ENCODE measurements at places on chromosomes 5 and 9.

DNA sequence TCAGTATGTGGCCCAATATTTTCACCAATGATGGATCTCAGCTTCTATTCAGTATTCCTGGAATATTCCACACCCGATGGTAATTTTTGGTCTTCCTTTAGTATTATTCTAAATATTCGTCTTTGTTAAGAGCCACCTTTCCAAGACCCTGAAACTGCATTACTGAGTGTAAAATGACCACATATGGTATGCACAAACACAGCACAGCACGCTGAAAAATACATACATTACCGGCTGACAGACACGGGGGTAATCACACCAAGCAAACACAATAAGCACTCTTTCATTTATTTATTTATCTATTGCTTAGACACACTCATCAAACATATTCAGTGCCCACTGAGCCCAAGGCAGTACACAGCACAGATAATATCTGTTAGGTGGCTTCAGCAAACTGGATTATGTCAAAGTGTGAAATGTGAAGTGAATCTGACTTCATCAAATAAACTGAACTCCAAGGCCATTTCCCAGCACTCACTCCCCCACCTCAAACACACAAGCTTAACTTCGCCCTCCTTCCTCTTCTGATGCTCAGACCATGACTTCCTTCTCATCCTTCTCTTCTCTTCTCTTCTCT lies 1637.8 kb upstream of the C9orf72 start:
- no peak for DNase-seq

GRCh38 chr5:145825751-145826180 lies 9.4 kb downstream of the PRELID2 start:
- peak; percentile 60 for DNase-seq

- no peak for DNase-seq
Measured at GRCh38 chr5:2006971-2007291, 124.2 kb upstream of the IRX4 start.

DNA sequence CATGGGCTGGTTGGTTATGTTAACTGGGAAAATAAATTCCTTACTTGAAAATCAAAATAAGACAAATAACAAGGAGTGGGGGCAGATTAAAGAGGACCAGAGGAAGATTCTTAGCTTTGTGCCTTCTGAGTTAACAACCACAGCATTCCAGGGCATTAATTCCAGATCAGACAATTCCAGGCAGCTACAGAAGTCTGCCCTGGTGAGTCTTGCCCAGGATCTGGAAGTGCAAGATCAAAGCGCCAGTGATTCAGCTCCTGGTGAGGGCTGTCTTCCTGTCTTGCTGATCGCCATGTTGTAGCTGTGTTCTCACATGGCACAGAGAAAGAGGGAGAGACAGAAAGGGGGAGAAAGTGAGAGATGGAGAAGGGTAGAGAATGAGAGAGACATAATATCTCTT lies 65.6 kb downstream of the ANXA2R start:
- DNase-seq, result no peak

DNA sequence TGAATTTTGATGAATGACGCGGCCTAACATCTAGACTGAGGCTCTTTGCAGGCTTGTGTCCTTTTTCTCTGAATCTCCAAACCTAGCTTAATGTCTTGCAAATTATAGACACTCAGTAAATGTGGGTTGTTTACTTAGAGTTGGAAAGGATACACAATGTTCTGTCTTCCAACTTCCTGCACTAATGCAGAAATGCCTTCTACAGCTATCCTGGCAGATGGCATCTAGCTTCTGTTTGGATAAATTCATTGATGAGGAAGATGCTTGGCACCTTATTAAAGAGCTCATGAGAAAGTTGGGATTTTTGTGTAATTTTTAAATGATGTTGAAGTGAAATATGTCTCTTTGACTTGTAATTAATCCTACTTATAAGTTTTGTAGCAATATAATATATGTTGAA lies 1822.2 kb downstream of the MAT2B start:
- no peak for DNase-seq

DNA sequence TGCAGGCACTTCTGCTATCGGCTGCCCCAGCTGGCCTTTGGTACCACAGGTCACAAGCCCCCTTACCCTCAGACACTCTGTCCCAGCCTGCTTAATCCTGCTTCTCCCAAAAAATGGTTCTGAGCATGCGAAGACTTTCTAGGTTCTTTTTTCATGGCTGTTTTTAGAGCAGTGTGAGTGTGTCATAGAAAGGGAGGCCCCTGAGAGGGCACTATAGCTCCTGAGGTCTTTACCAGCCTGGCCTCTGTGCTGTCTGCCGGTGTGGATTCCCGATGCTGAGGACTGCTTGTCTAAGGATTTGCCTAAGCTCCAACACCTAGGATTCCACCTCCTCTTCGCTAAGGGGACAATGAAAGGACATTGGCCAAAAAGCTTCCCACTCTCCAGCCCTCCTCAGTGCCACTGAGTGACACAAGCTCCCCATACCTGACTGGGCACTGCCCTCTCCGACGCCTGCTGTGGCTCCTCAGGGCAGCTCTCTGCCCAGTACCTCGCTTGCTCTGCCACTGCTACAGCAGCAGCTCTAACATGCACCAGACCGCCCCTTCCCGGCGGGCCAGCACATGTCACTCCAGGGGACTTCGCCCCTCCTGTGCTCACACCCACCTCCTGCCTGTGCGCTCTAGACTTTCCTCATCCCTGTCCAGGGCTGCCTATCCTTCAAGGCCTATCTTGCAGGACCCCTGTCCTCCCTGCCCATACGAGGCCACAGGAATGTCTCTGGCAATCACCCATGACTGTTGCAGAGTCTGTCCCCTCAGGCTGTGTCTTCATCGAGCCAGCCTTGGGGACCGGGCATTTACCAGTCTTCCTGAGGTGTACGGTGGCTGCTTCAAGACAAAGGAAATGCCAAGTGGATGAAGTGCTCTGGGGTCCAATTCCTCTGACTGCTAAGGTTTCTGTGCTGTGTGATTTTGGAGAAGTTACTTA lies 21.0 kb downstream of the MACROH2A1 start:
- no peak for DNase-seq

- no peak for DNase-seq
Measured at GRCh38 chr9:104345061-104345460, 159.0 kb upstream of the OR13F1 start.
